ENCODE measurements at places on chromosomes 2 and 18.
A peak's percentile ranks its signal among the peaks of the same experiment; 100 is the strongest.

DNA sequence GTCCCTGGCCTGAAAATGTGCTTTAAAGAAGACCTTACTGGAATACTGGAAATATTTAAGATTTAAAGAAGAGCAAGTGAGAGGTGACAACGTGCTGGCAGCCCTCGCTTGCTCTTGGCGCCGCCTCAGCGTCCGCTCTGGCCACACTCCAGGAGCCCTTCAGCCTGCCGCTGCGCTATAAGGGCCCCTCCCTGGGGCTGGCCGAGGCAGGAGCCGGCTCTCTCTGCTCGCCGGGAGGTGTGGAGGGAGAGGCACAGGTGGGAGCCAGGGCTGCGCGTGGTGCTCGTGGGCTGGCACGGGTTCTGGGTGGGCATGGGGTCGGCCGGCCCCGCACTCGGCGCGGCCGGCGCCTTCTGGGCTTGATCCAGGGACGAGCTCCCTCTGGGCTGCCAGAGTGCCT, 2.9 kb upstream of the COQ10B start:
- no peak for DNase-seq

GRCh38 chr18:62524440-62525200, 1.8 kb downstream of the ZCCHC2 start:
- peak; percentile 55 for DNase-seq

DNA sequence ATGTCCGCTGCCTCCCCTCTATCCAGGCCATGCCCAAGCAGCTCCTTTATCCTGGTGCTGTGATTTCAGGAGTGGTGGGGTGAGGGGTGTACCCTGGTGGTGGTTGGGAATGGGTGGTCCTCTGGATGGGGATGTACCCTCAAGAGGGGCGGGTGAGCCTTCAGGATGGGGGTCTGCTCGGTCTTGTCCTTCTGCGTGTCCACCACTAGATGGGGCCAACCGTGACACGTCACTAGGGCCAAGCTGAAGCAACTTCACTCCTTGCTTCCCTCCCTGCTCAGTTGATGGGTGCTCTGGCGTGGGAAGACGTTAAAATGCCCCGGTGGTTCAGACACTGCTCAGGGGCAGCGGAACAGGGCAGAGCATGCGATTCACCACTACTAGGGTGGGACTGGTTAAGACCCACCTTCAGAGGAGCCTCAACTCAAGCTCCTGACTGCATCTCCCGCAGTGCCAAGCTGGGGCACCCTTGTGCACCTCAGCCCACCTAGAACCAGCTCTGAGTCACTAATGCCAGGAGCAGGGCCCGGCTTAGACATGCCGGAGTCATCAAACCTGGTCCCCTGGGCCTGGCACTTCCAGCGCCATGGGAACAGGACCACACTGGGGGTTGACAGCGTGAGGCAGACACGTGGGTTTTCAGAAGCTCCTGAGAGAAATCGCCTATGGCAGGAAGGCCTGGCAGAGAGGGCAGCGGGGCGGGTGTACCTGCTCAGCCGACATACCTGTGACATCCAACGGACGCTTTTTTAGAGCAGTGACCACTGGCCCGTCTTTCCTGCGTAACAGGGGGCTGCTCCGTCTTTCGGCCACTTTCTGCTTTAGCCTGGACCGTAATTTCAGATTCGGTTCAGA, 256.7 kb downstream of the HDAC4 start:
- peak; percentile 49 for DNase-seq

DNA sequence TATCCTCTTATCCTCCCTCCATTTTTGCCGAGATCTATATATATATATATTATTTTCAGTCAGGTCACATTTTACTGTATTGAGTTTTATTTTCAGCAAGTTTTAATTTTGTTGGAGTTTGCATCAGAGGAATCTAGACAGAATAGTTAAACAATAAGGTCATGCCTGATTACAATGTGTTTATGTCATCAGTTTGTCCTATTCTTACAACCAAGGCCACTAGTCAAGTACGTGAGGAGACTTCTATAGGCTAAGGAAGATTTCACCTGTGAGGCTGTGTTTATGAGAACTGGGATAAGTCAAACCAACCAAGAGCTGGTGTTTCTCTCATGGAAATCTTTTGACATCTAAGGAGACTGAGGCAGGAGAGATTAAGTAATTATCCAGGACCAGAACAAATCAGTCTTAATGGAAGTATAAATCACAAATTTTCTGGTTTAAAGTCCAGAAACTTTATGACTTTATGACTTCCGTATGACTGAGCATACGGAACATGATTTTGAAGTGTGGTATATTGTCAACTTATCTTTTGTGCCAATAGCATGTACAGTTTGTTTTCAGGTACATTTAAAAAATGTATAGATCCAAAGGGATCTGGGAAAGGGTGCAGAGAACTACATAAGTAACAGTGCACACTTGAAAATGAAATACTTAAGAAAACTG, 100.0 kb upstream of the DTNA start:
- DNase-seq, result no peak

DNA sequence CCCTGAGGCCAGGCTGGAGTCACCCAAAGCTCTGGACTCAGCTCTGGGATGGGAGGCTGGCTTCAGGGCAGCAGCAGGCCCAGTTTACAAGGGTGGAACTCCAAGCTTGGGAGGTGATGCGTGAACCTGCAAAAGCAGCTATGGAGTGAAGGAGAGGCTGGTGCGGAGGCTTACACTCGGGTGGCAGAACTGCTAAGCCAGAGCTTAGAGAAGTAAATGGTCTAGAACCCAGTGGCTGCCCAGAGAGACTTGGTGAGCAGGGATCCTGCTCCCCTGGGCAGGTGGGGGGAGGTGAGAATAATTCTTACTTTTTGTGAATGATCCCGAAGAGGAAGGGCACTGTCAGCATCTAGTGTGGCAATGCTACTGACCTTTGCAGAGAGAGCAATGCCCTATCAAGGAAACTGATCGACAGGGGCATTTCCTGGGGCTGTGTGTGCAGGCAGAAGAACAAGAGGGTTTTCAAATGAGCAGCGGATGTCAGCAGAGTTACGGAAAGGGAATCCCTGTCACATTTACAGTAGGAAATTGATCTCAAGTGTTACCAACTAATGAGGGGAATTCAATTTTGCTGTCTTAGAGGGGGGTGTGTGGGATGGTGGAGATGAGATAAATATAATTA, 80.4 kb downstream of the TGFA start:
- peak; percentile 47 for DNase-seq

- DNase-seq, result no peak
Measured at GRCh38 chr18:634551-635045, 22.9 kb upstream of the TYMS start.

GRCh38 chr2:59732871-59733566, 820.4 kb downstream of the BCL11A start:
- DNase-seq, result no peak

- DNase-seq, result no peak
Measured at GRCh38 chr18:50749421-50749820, 70.4 kb downstream of the MRO start.

DNA sequence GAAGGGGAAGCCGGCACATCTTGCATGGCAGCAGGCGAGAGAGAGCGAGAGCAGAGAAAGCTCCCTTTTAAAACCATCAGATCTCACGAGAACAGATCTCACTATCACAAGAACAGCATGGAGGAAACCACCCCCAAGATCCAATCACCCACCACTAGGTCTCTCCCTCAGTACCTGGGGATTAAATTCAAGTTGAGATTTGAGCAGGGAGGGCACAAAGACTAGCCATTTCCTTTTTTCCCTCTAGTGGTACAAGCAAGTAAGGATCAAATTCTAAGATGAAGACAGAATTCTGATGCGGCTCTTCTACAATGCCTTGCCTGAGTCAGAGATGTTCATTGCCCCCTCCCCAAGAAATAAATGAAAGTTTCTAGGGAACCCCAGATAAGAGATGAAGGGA, 45.6 kb upstream of the ANKRD44 start:
- DNase-seq, result no peak

GRCh38 chr2:18200771-18201170, 322.3 kb downstream of the KCNS3 start:
- no peak for DNase-seq

DNA sequence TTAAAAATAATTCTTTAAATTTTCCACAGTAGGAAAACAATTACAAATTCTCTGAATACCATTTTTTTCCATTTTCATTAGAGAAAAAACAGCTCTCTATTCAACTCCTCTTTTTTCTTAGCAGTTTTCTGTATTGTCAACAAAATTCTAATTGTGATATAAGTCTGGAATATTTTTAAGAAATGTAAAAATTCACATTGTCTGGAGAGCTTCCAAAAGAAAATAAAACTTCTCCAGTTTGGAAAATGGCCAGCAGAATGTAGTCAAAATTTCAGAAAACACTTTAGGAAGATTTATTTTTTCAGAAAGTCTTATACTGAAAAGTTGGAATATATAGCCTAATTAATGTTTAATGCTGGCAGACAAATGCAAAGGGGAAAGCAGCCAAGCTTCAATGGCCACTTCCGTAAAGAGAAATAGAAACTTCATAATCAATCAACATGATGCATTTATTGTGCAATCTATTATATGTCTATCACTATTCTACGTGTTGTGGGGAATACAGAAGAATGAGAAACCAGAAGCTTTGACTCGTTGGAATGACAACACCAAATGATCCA, 733.2 kb upstream of the PKDCC start:
- DNase-seq, result no peak

DNA sequence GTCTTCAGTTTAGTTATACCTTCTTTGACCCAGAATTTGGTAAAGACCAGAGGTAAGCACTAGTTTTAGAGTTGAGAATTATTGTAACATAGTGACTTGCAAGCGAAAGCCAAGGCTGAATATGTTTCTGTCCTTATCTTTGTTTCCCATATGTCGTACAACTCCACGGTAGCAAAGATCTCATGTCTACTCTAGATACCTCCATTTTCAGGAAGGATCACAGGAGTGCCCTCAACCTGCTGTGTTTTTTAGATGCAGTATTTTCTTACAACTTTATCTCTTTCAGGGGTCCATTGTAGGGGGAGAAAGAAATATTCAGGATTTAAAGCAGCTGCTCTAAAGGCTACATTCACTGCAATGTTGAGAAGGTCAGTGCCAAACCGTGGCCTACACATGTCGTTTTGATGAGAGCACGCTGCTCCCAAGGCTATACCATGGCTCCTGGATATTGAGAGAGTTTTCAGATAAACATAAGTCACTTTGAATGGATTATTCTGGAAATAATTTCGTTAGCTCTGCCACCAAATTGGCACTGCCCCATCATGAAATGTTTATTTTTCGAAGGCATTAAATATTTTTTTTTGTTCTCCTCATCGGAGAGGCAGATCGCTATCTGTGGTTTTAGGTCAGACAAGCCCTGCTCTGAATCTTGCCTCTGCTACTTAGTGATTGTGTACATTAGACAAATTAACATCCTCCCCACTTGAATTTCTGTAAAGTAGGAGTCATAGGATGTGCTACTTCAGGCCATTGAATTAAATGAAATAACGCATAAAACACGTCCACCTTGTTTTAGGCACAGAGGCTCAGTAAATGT, 2.1 kb downstream of the RHBDD1 start:
- DNase-seq, result no peak

DNA sequence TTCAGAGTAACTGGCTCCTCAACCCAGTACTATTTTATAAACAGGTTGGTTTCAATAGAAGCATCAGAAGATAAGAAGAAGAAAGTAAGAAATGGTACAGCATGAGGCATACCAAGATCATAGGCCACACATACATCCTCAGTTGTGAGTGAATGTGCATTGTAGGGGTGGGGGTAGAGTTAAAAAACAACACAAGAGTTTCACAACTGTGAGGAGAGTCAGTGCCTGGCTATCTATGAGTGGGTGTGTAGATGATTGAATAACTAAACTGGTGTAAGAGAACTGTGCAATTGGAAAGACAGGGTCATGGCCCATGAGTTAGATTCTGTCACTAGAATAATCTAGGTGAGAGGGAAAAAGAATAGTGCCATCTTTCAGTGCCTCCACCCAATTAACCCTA, 748.2 kb upstream of the ACVR2A start:
- no peak for DNase-seq

- DNase-seq, result no peak
Measured at GRCh38 chr2:79874015-79874414, 361.2 kb downstream of the CTNNA2 start.

DNA sequence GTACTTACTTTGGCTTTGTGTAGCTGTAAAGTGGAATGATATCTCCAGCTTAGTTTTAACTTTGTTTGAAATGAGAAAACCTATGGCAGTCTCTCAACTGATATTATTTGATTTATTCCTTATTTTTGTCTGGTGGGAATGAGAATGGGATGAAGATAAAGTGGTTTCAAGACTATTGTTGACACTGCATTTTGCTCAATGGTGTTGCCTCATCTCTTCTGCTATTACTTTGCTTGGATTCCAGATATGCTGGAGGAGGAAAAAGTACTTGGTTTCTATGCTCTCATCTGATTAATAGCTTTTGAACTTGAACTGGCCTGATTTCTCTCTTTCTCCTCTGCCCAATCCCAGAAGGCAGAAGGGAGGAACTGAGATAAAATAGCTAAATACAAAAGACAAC, 198.2 kb downstream of the CTNNA2 start:
- DNase-seq, result no peak

DNA sequence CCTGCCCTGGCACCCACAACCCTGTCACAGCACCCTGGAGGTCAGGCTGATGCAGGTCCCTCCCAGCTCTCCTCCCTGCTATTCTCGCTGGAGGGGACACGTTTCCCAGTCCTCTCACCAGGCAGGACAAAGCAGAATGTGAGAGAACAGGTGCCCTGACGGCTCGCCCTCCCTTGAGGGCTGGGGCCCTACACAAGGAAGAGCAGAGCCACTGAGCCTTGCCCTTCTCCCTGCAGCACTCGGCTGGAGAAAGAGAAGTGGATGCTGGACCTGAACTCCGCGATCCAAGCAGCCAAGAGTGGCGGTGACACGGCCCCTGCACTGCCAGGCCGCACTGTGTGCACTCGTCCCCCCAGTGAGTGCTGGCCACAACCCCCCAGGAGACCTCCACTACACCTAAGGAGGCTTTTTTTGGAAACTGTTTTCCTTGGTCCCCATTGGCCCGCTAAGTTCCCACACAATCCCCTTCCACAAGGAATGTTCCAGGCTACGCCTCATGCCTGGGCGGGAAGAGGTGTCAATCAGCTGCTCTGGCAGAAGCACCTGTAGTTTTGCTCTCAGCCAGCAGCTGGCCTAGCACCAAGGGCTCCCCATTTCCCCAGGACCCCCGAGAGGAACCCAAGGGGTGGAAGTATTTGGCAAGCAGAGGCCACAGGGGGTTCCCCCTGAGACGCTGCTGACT, 17.4 kb downstream of the STK25 start:
- no peak for DNase-seq

DNA sequence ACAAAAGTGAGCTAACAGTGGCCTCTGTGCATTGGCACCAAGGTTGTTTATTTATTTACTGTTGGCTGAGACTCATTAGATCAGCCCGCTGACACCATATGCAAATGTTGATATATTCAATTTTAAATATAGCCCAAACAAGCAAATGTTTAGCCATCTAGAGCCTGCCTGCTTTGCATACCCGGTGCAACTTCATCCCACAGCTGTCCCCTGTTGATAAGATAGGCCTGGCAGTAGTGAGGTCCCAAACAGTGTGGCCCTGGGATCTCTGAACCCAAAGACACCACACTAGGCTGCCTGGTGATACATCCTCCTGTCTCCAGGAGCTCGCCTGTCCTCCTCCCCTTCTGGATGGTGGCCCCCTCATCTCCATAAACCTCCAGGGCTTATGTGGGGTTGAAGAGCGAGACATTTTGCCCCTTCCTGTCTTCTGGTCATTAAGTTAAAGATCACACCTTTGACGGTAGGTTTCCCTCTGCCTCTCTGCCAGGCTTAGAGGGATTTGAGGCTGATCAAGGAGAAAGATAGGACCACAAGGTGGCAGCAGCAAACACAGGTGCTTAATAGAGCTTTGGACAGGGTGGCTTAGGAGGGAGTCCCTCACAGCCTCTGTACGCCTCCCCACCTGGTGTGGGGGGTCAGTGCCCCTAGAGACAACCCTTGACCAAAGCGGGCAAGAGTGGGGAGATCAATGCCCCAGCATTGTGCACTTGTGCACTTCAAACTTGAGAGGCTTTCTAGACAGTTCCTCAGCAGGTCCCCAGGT, 23.7 kb upstream of the MYO5B start:
- DNase-seq, result peak; percentile 34

All from suppressor macrophage treated with lipopolysaccharide for 4 hours (primary cell).